Activated naive CD4-positive, alpha-beta T cell treated with anti-CD3 and anti-CD28 coated beads, Interleukin-2, amount 10 ng/mL, durations not matched to agents 5 hours and 36 hours (primary cell): ENCODE measurements at places on chromosomes 2 and 18. TPM values are rescaled to one million over a fixed set of nuclear protein-coding genes. Genes with fewer than 3 reads are reported as not detected.

The CLK1 gene
- total RNA-seq = 139 TPM

The MAP4K3 gene
- 9.5 TPM for total RNA-seq

The PCARE gene
- total RNA-seq = not detected

The SLC9A4 gene
- total RNA-seq = 0.10 TPM

The SLC30A3 gene
- 0.12 TPM for total RNA-seq

The TM4SF20 gene
- total RNA-seq = not detected

The PREPL gene
- 21.0 TPM for total RNA-seq

The NEU4 gene
- total RNA-seq = not detected

The ACMSD gene
- not detected for total RNA-seq

The CYBRD1 gene
- total RNA-seq = 0.15 TPM

The CXCR1 gene
- total RNA-seq = 0.28 TPM

The FAM117B gene
- 28.3 TPM for total RNA-seq

The HSPE1 gene
- total RNA-seq = 74.3 TPM

The CCDC93 gene
- 31.7 TPM for total RNA-seq

The RND3 gene
- total RNA-seq = not detected

The KIF1A gene
- 0.23 TPM for total RNA-seq

The AOX1 gene
- 0.10 TPM for total RNA-seq
